ENCODE measurements at places on chromosomes 3 and 15.

DNA sequence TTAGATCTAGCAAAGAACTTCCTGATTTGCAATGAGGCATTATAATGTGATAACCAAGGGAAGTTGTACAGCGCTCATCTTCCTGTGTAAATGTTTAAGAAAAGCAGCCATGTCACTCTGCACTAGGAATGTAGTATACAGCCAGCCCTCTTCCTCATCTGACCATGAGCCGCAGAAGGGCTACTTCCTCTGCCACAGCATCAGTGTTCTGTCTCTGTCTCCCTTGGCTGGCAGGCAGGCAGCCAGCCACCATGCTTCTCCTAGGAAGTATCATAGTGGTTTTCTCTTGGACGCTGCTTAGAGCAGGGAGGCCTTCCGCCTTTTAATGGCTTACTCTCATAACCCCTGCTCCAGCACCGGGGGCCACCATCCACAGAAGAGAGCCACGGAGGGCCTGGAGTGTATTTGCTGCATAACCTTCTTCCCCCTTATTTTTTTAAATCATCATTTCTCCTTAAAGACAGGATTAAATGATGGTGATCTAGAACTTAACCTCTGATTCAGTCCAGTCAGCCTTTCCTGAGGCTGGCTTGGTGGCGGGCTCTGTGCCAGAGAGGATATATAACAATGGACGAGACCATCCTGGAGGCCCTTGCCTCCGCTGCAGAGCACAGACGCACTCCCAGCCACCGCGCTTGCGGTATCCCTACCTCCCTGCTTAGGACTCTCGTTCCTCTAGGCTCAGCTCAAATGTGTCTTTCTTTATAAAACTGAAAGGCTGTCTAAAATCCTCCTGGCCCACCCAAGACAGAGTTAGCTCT is 57.3 kb upstream of the PLXNA1 start:
- DNase-seq: no peak

DNA sequence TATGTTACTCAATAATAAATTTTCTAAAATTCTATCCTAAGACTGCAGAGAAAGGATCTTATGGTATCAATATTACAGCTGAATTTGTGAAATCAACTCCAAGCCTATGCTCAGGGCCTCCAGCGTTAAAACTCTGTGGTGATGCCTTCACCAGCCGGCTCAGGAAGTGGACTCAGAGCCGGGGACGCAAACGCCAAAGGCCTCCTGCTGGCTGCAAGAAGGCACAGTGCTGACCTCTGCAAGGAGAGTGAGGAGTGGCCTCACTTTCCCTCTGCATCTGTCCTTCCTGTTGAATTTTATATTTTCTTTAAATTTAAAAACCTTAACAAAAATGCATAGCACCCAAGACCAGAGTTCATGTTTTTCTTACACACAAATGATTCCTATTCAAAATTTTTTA is 48.5 kb downstream of the HERC2 start:
- DNase-seq: no peak

DNA sequence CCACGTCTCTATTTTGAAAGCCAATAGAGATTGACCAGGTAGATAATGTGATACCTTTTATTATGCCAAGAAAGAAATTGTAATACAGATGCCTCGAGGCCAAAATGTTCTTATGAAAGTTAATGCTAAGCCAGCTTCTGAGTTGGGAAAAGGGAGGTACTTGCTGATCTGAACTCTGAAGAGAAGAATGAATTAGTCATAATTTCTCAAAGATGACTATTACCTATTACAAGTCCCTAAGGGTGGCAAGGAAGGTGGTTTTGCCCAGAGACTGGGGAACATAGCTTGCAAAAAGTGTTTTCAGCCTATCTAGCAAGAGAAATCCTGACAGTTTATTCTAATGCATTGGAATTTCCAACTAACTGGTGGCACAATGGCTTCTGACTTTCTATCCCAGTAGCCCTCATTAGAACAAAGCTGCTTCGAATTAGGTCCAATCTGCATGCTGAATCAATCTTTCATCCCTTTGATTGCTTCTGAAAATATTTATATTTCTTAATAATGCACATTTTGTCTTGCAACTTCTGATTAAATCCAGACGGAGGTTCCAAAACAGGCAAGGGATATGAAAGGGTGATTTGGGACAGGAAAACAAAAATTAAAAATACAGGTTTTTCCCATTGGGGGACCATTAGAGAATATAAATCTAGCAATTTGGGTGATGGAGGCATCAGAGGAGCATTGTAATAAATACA is 17.7 kb upstream of the NR2F2 start:
- DNase-seq: no peak

GRCh38 chr15:90871716-90872485 is 3.5 kb downstream of the FURIN start:
- DNase-seq: peak; percentile 44

DNA sequence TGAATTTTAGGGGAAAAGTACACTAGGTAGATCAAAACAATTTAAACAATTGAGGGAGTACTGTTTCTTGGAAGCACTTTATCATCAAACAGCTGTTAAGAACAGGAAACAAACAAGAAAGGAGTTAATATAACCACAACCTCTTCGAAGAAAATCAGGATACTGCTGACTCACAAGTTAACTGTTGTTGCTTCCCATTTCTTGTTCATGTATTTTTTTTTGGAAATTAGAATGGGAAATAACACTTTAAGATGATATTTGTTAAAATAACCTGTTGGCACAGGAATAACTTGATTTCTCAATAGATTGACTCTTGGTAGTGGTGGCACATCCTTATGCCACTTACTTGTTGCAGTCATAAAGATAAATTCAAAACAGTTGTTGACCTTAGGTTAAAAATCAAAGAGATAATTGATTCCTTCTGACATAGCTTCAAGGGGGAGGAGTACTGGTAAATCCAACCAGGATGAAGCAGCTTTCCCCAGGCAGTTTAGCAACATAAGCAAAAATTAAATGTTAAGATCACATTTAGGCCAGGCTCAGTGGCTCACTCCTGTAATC is 3.3 kb downstream of the BNIP2 start:
- no peak for DNase-seq

DNA sequence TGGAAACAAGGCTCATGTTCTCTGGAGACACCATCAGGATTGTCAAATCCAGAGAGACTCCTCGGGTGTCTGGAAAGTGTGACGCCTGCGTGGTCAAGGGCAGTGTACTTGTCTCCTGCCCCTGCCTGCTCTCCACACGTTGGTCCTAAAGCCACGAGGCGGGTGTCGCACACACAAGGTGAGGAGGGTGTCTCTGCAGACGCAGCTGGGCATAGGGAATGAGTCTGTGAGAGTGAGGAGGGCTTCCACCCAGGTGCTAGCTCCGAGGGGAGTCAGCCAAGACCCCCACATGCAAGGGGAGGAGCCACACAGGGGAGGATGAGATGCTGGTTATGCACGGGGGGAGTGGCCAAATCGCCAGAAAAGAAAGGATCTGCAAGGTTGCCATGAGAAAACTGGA is 27.9 kb upstream of the OCA2 start:
- no peak for DNase-seq

GRCh38 chr3:151924753-151925152 is 51.3 kb downstream of the SUCNR1 start:
- DNase-seq: no peak

- DNase-seq: no peak
Measured at GRCh38 chr3:168671091-168671490, 575.4 kb upstream of the GOLIM4 start.

GRCh38 chr3:13715961-13716360 is 163.9 kb downstream of the WNT7A start:
- DNase-seq: no peak

- DNase-seq: no peak
Measured at GRCh38 chr3:94171954-94172353, 109.1 kb downstream of the NSUN3 start.

- DNase-seq: no peak
Measured at GRCh38 chr3:72153477-72154314, 368.7 kb upstream of the PROK2 start.

DNA sequence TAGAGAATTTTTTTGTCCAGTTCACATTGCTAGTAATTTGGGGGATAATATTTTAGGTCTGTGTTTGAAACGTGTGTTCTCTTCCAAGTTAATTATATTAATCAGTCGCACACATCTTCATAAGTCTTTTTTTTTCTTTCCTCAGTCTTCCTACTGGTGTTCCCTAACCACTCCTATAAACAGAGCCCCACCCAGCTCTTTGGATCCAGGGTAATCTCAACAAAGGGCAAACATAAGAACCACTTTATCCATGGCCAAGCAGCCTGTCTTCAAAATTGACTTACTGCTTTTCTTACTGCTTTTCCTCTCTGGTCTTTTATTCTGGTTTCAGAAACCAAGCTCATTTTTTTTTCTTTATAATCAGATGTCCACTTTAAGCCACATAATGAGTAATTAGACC is 266.8 kb upstream of the NECTIN3 start:
- no peak for DNase-seq

DNA sequence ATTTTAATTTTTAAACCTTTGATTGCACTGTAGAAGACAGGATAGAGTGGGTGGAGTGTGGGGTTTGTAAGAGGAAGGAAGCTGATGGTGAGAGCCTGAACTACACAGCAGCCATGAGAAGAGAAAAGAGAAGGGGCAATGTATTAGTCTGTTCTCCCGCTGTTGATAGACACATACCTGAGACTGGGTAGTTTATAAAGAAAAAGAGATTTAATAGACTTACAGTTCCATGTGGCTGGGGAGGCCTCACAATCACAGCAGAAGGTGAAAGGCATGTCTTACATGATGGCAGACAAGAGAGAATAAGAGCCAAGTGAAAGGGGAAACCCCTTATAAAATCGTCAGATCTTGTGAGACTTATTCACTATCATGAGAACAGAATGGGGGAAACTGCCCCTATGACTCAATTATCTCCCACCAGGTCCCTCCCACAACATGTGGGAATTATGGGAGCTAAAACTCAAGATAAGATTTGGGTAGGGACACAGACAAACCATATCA is 37.3 kb downstream of the STARD5 start:
- DNase-seq: no peak
